ENCODE measurements at places on chromosomes 3 and 15.

DNA sequence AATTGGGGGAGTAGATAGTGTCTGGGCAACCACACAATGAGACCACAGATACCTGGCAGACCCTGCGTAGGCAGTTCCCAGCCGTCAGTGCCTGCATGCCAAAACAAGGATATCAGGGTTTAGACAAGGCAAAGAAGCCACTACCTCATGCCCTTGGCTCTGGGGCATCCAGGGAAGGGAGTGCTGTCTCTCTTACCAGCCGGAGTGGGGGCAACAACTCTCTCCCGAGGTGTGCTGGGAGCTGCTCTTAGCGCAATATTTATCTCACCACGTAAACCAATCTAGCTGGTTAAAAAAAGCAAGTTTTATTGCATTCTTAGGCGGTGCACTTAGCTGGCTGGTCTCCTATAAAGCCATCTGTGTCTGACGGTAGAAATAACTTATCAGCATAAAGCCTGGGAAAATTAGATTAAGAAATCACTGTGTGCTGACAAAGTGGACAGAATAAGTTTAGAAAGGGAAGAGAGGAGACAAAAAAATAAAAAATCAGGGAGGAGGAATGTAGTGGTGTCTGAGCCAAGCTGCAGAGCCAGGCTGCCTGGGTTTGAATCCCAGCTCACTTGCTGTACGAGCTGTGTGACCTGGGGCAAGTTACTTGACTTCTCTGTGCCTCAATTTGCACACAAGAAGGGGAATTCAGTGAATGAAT, 273.2 kb downstream of the PDZRN3 start:
- H3K4me3 ChIP-seq: no peak overlapping the region
- H3K27me3 ChIP-seq: no peaks in the 10 kb centered on the region
- no peaks in the 10 kb centered on the region for H3K4me1 ChIP-seq

- no peak overlapping the region for H3K4me3 ChIP-seq
- H3K4me1 ChIP-seq: no peaks in the 10 kb centered on the region
- H3K27ac ChIP-seq: no peak overlapping the region
- DNase-seq: no peak
- H3K36me3 ChIP-seq: no peaks in the 10 kb centered on the region
These were observed 32.5 kb downstream of the KLHL25 start for GRCh38 chr15:85762039-85762755.

DNA sequence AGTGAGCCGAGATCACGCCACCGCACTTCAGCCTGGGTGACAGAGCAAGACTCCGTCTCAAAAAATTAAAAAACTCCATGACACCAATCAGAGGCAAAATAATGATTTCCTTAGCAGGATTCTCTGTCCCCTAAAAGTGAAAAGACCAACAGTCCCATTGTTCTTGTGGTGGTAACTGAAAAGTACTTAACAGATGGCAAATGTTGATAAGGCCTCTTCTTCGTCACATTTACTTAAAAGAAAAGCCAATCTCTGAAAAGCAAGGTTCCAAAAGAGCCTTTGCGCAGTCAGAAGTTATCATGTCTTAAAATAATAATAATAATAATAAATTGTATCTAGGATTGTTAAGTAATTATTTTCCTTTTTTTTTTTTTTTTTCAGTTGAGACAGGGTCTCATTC, 56.0 kb upstream of the TASOR start:
- H3K4me3 ChIP-seq: no peak overlapping the region
- no peaks in the 10 kb centered on the region for H3K4me1 ChIP-seq
- no peaks in the 10 kb centered on the region for H3K36me3 ChIP-seq

GRCh38 chr3:184812662-184813042, 686 bp downstream of the VPS8 start:
- H3K4me1 ChIP-seq: peaks cover 4% of the 10 kb centered on the region
- H3K36me3 ChIP-seq: no peaks in the 10 kb centered on the region
- no peak for DNase-seq
- H3K27me3 ChIP-seq: no peaks in the 10 kb centered on the region
- peak overlapping the region; percentile 53 for H3K4me3 ChIP-seq

GRCh38 chr3:173140986-173141385, at the start of gene SPATA16:
Gene SPATA16 (minus strand): TSS chr3:173141235. CDS start chr3:173117731, 23,504 bp downstream.
- no peak for DNase-seq
- H3K4me1 ChIP-seq: no peaks in the 10 kb centered on the region
- H3K27ac ChIP-seq: no peak within 1 kb of the TSS
- no peaks in the 10 kb centered on the region for H3K36me3 ChIP-seq

DNA sequence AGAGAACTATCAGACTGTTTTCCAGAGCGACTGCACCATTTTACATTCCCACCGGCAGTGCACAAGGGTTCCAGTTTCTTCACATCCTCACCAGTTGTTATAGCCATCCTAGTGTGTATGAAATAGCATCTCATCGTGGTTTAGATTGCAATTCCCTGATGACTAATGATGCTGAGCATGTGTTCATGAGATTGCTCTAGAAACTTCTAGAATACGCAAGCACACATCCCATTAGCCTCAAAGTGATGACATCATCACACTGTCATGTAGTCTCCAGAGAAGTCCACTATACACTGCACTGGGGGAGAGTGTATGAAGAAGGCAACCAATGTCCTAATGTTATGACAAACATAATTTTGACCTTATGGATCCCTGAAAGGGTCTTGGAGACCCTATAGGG, 30.1 kb downstream of the FBLN2 start:
- H3K4me3 ChIP-seq: no peak overlapping the region
- no peak overlapping the region for H3K27ac ChIP-seq
- DNase-seq: no peak
- no peaks in the 10 kb centered on the region for H3K36me3 ChIP-seq

DNA sequence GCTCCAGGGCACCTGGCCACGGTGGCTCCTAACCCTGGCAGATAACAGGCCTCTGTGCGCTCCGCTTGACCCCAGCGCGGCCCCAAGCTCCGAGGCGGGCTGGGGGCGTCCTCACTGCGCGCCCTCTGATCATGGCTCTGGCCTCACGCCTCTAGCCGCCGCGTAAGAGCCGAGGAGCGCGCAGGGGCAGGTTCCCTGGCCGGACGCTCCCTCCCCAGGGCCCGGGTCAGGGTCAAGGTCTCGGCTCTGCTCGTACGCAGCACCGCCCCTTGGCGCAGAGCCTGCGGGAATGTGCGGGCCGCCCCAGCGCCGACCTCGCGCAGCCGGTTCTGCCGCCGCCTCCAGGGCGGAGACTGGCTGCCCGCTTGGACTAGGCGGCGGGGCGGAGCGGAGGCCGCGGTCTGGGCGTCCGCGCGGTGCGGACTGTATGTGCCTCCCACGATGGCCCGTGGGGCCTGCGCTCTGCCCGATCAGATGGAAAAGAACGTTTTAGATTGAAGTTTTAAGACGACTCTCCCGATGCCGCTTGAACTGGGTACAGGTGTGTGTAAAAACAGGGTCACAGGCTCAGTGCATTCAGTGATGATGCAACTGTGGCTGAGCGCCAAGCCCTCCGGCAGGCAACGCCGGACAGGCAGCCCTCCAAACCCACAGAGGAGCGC, 40.8 kb downstream of the CHST14 start:
- H3K27me3 ChIP-seq: no peaks in the 10 kb centered on the region
- no peaks in the 10 kb centered on the region for H3K36me3 ChIP-seq
- peak; percentile 64 for DNase-seq
- H3K4me1 ChIP-seq: 0 out of 2 replicates have a peak, but pooled peaks cover 6% of the 10 kb centered on the region

GRCh38 chr3:177448987-177449359, 251.7 kb upstream of the TBL1XR1 start:
- H3K4me1 ChIP-seq: peaks cover 10% of the 10 kb centered on the region
- no peak for DNase-seq
- H3K36me3 ChIP-seq: no peaks in the 10 kb centered on the region
- no peak overlapping the region for H3K4me3 ChIP-seq
- no peak overlapping the region for H3K27ac ChIP-seq

DNA sequence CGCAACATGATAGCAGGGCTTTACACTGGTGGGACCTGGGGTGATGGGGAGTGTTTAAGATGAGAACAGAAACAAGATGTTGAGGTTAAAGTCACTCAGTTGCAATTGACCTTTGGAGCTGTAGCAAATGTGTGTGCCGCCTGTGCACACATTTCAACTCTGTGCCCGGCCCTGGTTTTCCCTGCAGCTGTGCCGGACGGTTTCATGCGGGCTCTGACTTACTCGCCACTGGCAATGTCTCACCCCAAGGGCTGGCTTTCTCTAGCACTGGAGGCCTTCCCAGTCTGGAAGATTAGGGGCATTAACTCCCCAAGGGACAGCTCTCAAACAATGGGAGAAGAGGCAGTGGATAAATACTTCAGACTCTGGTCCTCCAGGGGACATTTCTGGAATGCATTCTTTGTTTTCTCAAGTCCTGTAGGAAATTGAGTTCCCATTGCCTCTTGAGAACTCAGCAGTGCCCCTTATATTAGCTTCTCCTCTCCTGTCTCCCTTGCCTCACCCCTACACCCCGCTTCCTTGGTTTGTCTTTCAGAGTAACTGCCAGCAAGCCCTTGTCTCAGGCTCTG, 152.5 kb downstream of the EDEM1 start:
- H3K36me3 ChIP-seq: no peaks in the 10 kb centered on the region
- DNase-seq: no peak
- H3K4me1 ChIP-seq: no peaks in the 10 kb centered on the region
- no peak overlapping the region for H3K27ac ChIP-seq
- H3K27me3 ChIP-seq: no peaks in the 10 kb centered on the region

DNA sequence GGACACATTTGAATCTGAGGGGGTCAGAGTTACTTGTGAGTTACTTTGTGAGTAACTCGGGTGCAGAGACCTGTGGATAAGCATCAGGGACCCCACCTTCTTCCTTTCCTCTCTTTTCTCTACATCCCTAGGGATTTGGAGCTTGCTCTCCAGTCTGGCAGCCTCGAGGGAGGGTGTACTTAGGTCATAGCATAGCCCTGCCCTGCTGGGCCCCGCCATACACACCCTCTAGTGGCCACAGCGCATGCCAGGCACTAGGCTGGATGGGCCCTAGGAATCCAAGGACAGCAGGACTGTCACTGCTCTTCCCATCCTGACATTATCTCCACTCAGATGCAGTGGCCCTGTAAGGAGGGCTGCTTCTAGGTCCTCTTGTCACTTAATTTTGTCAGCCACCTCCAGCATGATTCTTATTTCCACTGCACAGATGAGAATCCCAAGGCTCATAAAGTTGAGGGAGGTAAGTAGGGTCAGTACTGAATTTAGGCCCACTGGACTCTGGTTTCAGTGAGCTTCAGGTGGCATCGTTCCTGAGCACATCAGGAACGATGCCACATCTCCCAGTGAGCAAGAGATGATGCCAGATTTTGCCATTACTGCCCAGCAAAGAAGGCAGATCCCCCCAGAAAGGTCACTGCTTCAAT, 3.6 kb upstream of the SMAD6 start:
- H3K4me3 ChIP-seq: no peak overlapping the region
- no peaks in the 10 kb centered on the region for H3K27me3 ChIP-seq
- H3K27ac ChIP-seq: no peak overlapping the region
- H3K36me3 ChIP-seq: no peaks in the 10 kb centered on the region
- peaks cover 5% of the 10 kb centered on the region for H3K4me1 ChIP-seq
- peak; percentile 82 for DNase-seq

DNA sequence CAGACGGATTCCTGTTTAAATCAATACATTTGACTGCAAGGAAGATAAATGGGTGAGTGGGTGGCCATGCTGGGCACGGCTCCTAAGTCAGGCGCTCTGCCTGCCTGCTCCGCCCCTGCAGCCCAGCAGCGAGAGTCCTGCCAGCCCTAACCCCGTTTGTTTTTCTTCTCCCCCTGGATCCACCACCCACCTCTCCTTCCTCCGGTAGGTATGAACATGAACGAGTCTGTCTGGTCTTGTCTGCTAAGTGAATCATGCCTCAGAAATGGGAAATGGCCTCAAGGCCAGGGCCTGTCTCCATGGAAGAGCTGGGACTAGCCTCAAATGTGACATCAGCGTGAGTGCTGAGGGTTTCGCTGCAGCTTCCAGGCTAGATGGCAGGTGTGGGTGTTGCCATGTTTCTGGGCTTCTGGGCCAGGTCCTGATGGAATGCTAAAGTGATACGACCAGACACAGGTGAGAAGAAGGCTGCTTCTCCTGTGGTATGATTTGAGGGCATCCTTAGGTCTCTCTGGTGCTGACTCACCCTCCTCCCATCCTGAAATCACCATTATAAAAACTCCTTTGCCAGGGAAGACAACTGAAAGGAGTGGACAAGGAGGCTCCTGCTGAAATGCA, 5.6 kb upstream of the FEM1B start:
- H3K4me3 ChIP-seq: no peak overlapping the region
- H3K27ac ChIP-seq: peak overlapping the region; percentile 42
- H3K4me1 ChIP-seq: peaks cover 31% of the 10 kb centered on the region
- H3K27me3 ChIP-seq: no peaks in the 10 kb centered on the region
- no peaks in the 10 kb centered on the region for H3K36me3 ChIP-seq
- peak; percentile 48 for DNase-seq

- H3K27me3 ChIP-seq: no peaks in the 10 kb centered on the region
- H3K4me1 ChIP-seq: no peaks in the 10 kb centered on the region
- no peak overlapping the region for H3K27ac ChIP-seq
- no peaks in the 10 kb centered on the region for H3K36me3 ChIP-seq
- no peak overlapping the region for H3K4me3 ChIP-seq
- DNase-seq: no peak
These were observed 377.0 kb downstream of the GAP43 start for GRCh38 chr3:116000311-116000710.

DNA sequence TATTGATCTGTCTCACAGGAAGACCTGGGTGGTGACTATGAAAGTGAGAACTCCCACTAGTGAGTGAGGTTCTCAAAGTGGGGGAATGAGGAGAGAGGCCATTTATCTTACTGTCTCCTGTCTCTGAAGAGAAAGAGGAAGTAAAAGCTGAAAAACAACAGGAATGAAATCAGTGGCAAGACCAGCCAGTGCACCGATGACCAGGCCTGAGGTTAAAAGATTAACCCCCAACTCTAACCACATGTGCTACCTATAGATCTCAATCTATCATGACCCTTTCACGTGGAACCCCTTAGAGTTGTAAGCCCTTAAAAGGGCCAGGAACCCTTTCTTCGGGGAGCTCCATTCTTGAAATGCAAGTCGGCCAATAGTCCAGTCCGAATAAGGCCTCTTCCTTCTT, 239.3 kb upstream of the CNTN6 start:
- H3K36me3 ChIP-seq: no peaks in the 10 kb centered on the region
- H3K27ac ChIP-seq: no peak overlapping the region
- H3K4me3 ChIP-seq: no peak overlapping the region
- DNase-seq: no peak

GRCh38 chr15:37877851-37878741, 56.3 kb upstream of the TMCO5A start:
- no peaks in the 10 kb centered on the region for H3K36me3 ChIP-seq
- no peak overlapping the region for H3K4me3 ChIP-seq
- DNase-seq: no peak
- no peaks in the 10 kb centered on the region for H3K27me3 ChIP-seq
- no peak overlapping the region for H3K27ac ChIP-seq
